Fibroblast of skin of back (primary cell): ENCODE measurements at places on chromosomes 3 and 15.

GRCh38 chr3:43789028-43789427 lies 98.3 kb downstream of the ABHD5 start:
- no peak for DNase-seq

GRCh38 chr3:147939839-147940238 lies 530.7 kb downstream of the ZIC1 start:
- DNase-seq = peak; percentile 47

- no peak for DNase-seq
Observed at GRCh38 chr15:40428185-40428584, 12.6 kb upstream of the BAHD1 start.

GRCh38 chr15:64847016-64847415 lies 5.3 kb downstream of the PLEKHO2 start:
- DNase-seq = no peak

DNA sequence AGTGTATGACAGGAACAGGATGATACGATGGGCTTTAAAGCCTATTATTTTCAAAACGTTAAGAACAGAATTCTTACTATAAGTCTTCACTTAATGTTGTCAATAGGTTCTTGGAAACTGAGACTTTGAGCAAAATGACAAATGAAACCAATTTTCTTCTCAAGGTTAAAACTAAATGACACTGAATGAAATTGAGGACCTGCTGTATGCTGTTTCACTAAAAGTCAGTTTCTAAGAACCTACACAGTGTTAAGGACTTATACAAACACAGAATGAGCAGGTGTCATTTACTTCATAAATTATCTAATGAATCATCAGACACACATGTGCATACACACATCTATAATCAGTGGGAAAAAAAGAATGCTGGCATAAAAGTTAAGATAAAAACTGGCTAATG lies 106.9 kb downstream of the RFTN1 start:
- DNase-seq = no peak

- DNase-seq = no peak
Observed at GRCh38 chr15:74391582-74392450, 24.4 kb upstream of the CYP11A1 start.

GRCh38 chr15:25677719-25678499 lies 185.2 kb downstream of the ATP10A start:
- DNase-seq = no peak

- DNase-seq = no peak
Observed at GRCh38 chr3:141789281-141789680, 26.1 kb downstream of the GRK7 start.

GRCh38 chr3:14122301-14122700 lies 2.4 kb downstream of the CHCHD4 start:
- DNase-seq = no peak

DNA sequence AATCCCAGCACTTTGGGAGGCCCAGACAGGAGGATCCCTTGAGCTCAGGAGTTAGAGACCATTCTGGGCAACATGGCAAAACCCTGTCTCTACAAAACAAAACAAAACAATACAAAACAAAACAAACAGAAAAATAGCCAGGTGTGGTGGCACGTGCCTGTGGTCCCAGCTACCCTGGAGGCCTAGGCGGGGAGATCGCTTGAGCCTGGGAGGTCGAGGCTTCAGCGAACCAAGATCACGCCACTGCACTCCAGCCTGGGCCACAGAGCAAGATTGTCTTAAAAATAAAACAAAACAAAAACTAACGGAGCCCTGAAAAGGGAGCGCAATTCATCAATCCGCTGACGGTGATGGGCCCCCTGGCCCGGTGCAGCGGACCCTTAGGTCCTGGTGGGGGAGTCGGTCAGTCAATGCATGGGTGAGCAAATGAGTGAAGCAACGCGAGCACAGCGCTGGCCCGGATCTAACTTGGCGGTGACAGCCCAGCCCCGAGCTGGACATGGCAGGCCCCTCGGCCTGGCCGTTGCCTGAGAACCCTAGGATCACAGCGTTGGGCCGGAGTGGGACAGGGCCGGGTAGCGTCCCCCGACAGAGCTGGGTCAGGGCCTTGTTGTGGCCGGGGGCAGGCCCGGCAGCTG lies 52.4 kb upstream of the BLM start:
- peak; percentile 37 for DNase-seq

DNA sequence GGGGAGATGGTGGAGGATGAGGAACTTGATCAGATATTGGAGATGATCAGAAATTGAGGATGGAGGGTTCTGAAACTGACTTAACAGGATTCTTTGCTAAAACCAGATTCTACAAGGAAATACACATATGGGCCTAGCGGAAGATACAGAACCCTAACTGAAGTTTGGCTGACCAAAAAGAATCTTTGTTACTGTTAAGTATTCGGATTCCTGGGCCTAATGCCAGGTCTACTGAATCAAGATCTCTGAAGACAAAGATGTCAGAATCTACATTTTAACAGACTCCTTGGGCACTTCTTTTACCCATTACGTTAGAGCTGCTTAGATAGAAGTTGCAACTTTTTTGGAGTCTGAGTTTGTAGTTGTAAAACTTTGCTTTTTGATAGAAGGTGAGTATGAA lies 137.7 kb downstream of the FNDC3B start:
- peak; percentile 58 for DNase-seq

DNA sequence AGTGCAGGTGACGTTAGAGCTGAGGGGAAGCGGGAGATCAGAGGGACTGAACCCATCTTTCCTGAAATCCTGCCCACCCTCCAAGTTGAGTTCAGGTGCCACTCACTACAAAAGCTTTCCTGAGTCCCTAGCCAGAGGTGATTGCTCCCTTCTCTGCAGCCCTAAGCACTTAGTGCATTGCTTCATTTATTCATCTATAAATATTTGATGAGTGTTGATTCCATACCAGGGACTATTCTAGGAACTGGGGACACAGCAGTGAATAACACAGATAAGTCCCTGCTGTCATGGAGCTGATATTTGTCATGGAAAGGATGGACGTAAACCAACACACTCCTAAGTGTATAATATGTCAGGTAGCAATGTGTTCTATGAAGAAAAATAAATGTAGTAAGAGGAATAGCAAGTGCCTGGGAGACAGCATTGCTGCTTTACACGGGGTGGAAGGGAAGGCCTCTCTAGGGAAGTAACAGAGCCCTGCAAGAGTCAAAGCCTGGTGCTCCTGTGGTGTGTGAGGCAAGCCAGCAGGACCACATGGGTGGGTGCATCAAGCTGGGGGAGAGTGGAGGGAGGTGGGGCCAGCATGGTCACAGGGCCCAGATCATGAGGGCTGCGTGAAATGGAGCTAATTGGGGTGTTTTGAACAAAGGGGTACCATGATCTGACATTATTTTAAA lies 18.6 kb downstream of the ALPK3 start:
- DNase-seq = no peak

GRCh38 chr3:145727476-145727875 lies 433.5 kb downstream of the PLOD2 start:
- no peak for DNase-seq

GRCh38 chr15:70204652-70205051 lies 106.9 kb upstream of the TLE3 start:
- no peak for DNase-seq

DNA sequence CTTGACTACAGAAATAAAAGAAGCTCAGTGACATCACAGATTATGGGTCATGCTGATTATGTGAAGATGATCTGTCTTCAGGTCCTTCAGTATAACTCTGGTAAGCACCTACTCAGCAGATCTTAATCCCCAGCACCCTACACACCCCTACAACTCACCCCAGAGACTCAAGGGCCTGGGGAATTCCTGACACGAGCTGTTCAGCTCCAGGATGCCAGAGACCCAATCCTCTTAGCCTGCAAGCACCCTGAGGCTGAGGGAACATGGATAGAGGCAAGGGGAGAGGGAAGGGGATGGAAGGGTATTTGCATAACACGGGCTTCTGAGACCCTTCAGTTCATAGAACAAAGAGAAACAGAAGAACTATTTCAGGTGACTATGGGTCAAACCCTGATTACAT lies 13.0 kb downstream of the GLB1 start:
- DNase-seq = no peak

DNA sequence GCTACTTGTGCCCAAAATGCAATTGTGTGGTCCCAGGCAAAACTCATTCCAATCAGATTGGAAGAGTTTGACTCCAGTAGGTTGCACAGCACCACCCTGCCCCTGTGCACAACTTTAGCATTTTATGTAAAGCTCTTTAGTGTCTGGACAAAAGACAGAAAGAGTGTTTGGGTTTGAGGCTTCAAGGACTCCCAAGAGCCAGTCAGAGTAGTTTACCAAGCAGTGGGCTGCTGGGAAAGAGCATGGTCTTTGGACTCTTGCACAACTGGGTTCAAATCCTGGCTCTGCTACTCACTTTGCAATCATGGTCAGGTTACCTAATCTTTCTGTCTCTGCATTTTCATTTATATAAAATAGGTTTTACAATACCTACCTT lies 75.8 kb upstream of the UMPS start:
- no peak for DNase-seq

GRCh38 chr3:46663591-46664135 lies 29.8 kb downstream of the ALS2CL start:
- no peak for DNase-seq

DNA sequence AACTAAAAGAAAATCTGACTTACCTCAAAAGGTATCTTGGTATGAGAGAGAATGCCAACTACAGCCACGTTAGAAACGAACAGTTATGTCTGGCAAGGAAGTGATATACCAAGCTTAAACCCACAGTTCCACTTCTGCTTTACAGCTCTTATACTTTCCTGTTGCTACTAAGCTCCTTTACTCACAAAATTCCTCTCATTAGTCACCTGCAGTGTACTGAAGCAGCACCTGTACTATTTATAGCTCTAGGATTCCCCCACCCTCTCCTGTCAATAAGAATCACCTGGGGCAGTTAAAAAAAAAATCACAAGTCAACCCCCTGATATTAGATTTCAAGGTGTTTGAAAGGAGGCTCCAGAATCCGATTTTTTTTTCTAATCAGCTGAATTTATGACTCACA lies 2.9 kb upstream of the TMEM266 start:
- DNase-seq = no peak

- no peak for DNase-seq
Observed at GRCh38 chr3:24854748-24855147, 360.1 kb upstream of the THRB start.

GRCh38 chr3:49711489-49711888 lies 8.0 kb downstream of the AMIGO3 start:
- no peak for DNase-seq

- DNase-seq = no peak
Observed at GRCh38 chr15:41746802-41747201, 27.5 kb upstream of the MAPKBP1 start.

DNA sequence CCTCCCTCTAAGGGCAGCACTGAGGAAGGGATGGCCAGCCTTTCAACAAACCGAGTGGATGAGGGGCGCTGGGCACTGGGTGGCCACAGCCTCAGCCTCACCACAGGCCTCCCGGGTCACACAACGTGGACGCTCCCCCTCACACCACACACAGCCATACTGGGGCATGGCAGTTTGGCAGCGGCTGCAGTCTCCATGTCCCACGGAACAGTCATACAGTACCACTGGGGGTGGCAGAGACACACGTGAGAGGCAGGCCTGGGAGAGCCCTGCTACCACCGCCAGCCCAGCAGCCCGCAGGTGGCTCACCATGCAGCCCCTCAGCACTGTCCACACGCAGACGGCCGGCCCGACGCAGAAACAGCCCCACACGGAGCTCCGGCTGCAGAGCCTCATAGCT lies 11.7 kb downstream of the PLXNB1 start:
- no peak for DNase-seq

DNA sequence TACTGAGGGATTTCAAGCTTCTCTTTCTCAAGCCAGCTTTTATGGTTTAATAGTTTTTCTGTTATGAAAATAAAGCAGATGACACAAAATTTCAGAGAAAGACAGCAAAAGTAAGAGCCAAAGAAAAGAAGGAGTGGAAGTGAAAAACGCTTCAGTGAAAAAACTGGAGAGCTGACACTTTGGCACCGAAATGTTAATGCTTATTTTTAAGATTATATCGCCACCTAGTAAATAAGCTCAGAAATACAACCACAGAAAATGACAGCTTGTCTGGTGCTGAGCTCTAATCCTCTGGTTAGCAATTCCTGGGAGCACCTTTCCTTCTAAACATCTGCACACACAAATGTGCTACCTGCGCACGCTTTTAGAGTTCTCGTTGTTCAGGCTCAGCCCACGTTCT lies 101.6 kb downstream of the ZPLD1 start:
- peak; percentile 24 for DNase-seq

GRCh38 chr15:23647001-23647295 lies 719 bp downstream of the MAGEL2 start:
- DNase-seq = no peak

- DNase-seq = no peak
Observed at GRCh38 chr3:126960604-126960995, 22.3 kb upstream of the PLXNA1 start.

DNA sequence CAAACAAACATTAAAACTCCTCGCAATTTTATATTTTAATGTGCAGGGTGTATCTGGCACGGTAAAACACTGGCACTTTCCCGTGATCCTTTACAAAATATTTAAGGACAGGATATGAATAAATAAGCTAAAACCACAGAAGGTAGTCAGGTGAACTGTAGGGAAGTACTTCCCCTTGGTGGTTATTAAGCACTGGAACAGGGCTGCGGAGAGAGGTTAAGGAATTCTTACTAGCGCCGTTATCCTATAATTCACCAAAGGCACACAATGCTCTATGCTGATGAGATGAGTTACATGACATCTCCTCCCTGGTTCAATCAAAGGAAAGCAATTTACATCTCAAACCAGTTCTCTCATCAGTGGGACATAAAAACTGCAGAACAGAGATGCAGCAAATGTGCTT lies 289.8 kb downstream of the ZBTB20 start:
- DNase-seq = no peak

DNA sequence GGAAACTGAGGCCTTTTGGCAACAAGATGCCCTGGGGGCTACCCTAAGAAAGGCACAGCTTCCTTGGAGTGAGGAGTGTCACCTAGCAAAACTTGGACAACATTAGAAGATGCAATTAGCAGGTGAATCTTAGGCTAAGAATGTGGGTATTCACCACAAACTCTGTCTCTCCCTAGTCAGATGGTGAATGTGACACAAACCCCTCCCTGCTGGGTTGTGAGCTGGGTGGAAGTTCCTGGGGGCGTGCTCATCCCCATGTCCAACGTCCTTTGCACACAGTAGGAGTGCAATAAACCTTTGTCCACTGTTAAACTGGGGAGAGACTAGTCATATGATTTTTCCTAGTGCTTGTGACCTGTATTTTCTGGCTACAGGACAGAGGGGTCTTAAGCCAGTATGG lies 67.1 kb upstream of the SH3GL3 start:
- DNase-seq = peak; percentile 60

DNA sequence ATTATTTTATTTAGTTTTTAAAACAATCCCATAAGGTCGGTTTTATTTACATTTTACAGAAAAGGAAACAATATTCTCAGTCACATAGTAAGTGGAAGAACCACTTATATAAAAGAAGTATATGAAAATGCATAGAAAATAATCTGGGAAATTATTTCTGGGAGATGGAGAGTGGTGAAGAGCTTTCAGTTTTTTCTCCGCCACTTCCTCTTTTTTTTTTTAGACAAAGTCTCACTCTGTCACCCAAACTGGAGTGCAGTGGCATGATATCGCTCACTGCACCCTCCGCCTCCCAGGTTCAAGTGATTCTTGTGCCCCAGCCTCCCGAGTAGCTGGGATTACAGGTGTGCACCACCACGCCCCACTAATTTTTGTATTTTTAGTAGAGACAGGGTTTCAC lies 21.2 kb downstream of the RAD51 start:
- DNase-seq = no peak

GRCh38 chr3:168620854-168621253 lies 525.1 kb upstream of the GOLIM4 start:
- peak; percentile 5 for DNase-seq

- no peak for DNase-seq
Observed at GRCh38 chr3:99863002-99863401, 45.3 kb downstream of the CMSS1 start.

- no peak for DNase-seq
Observed at GRCh38 chr15:77457191-77457904, 36.7 kb downstream of the HMG20A start.
